ENCODE measurements at places on chromosomes 6 and 20.
A peak's percentile ranks its signal among the peaks of the same experiment; 100 is the strongest.

- DNase-seq = no peak
These were observed 31.0 kb downstream of the TIAM2 start for GRCh38 chr6:155026022-155026705.

GRCh38 chr6:99132026-99132635 lies 184.4 kb upstream of the FBXL4 start:
- DNase-seq = no peak

DNA sequence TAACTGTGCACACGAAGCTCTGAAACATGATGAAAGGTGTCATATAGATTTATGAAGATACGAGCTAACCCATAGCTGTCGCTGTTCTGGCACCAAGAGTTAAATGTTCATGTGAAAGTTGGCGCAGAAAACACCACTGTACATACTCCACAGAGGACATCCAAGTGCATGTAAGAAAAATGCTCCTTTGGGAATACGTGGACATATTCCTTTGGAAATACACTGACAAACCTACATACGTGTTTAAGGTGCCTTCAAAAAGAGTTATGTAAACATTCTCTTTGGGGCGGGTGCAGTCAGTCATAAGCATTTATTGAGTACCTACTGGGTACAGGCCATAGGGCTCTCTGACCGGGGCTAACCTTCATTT lies 723 bp upstream of the ARID1B start:
- DNase-seq = peak; percentile 47

GRCh38 chr6:113595911-113596376 lies 261.2 kb upstream of the MARCKS start:
- no peak for DNase-seq

DNA sequence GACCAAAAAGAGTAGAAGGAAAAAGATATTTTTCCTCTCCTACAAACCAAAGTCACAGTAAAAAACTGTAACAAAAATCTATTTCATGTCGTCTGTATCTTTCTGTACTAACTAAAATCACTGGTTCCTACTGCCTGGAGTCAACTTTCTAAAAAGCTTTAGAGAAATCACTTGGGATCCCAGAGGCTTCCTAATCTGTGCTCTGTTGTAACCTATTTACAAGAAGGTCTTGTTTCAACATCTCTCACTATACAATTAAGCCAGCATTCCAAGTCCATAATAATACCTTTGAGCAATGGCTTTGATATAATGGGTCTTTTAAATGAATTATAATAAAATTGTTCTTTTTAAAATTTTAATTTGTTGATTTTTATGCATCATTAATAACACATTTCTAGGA lies 20.4 kb downstream of the RAB23 start:
- DNase-seq = no peak

DNA sequence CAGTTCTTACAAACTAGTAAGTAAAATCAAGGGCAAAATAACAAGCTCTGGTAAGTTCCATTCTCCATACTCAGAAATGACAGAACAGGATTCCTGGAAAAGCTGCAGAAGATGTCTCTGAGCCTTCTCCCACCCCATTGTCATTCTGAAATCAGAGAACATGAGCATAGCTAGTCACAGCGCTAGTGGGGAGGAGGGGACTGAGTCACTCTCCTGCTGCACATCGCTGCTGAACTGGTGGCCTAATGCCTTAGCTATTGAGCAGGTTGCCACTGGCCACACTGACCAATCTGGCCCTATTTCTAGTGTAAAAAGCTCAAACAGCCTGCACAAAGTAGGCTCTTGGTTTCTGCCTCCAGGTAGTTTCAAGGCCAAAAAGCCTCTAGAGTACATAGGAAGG lies 26.1 kb upstream of the RIPPLY2 start:
- no peak for DNase-seq

GRCh38 chr6:138493413-138493812 lies 5.9 kb downstream of the NHSL1 start:
- no peak for DNase-seq

DNA sequence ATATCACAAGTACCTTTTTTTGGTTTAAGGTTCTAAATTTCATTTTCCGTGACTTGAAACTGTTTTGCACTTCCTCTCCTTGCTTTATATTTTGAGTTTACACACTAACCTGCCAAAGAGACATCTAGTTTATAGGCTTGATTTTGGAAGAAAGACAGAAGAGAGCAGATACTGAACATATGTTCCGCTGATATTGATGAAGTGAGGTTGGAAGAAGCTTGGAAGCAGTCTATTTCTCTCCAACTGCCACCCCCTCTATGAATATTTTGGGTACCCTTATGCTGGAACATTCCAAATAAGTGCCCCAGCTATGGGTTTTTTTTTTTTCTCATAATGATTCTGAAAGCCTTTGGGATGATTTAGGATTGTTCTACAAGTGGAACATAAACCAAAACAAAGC lies 150.6 kb downstream of the LAMA2 start:
- DNase-seq = no peak

- no peak for DNase-seq
These were observed 7.3 kb downstream of the COL10A1 start for GRCh38 chr6:116118608-116119007.

DNA sequence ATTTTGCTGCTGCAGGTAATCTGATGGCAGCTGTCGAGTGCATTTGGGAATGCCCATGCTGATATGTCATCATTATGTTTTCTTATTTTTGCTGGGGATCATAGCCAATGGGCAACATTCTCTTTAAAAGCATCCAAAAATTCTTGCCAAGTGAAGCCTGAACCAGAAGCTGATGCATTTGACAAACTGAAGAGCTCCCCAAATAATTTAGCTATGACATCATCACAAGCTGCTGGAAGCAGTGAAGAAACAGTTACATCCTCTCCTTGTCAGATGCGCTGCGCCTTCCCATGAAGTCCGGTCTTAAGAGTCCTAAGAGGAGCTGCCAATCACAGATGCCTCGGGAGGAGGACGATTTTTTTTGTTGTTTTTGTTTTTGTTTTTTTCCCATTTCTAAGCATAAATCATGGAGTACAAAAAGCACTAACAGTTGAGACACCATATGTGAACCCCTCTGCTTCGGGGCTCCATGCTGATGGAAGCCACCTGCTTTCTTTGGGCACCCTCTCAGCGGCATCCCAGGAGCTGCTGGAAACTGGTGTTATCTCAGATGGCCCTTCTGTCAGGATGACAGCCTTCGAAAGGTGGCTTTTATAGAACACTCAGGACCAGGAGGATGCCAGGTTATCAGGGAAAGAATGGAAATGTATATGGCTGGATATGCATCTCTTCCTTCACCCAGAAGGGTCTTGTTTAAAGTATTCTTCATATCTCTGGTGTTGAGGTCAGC lies 56.1 kb upstream of the FOXQ1 start:
- no peak for DNase-seq

GRCh38 chr20:61841966-61842365 lies 223.7 kb downstream of the TAF4 start:
- no peak for DNase-seq

- peak; percentile 21 for DNase-seq
These were observed 658 bp downstream of the CUL7 start for GRCh38 chr6:43052842-43053544.

- DNase-seq = no peak
These were observed 35.5 kb downstream of the CARMIL1 start for GRCh38 chr6:25314509-25315175.

DNA sequence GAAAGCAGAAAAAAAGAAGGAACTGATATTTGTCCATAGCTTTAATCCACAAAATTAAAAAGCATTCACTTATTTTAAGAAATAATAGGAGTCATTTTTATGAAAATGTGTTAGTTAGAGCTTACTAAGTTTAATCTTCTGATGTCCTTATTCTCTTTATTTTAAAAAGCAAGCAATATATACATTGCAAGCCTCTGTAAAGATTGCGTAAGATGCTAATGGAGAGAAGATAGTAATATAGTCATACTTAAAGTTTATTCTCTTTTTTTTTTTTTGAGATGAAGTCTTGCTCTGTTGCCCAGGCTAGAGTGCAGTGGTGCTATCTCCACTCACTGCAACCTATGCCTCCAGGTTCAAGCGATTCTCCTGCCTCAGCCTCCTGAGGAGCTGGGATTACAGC lies 39.7 kb downstream of the AIG1 start:
- no peak for DNase-seq

- no peak for DNase-seq
These were observed 183.6 kb upstream of the FLRT3 start for GRCh38 chr20:14521016-14521415.

DNA sequence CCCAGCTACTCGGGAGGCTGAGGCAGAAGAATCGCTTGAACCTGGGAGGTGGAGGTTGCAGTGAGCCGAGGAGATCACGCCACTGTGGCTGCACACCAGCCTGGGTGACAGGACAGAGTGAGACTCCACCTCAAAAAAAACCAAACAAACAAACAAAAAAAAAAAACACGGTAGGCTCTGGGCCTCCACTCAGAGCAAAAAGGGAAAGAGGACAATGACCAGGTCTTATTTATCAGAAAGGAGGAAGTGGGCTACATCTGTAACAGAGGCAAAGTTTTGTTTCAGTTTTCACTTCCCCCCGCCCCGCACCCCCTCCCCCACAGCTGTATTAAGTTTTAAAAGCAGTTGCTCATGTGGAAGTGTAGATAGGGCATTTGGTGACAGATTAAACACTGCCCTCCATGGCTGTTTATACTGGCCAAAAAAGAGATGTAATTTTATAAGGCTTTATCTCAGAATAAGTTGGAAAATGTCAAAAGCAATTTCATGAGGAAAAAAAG lies 114.6 kb downstream of the RCAN2 start:
- no peak for DNase-seq

DNA sequence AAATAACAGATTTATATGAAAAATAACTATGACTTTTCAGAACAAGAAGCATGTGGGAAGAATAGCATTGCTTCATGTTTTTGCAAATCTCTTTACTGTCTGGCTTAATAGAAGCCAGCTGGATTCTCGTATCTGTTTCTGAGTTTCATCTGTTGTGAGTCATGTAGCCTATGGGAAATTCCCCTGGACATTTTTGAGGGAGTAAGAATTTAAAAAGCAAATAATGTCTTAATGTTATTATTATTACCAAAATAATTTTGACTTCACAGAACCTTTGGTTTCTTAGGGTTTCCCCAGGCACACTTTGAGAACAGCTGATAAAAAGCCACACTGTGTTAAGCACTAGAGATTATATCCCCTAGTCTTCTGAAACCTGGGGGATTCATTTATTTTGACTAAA lies 75.8 kb downstream of the SYCP2L start:
- no peak for DNase-seq

- no peak for DNase-seq
These were observed 37.4 kb upstream of the BCAS1 start for GRCh38 chr20:54107600-54108325.

DNA sequence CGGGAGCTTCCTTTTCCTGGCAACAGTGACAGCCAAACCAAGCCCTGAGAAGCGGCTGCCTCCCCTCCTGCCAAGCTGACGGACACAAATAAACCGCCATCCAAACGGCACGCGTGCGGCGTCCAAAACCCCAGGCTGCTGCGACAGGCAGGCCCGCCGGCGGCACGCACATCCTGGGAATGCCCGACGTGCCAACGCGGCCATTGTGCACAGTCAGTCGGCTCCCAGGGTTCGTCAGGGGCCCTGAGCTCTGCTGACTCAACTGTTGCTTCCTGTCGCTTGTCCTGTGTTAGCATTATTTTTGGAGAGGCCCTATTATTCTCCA lies 6.8 kb downstream of the JAG1 start:
- DNase-seq = no peak

DNA sequence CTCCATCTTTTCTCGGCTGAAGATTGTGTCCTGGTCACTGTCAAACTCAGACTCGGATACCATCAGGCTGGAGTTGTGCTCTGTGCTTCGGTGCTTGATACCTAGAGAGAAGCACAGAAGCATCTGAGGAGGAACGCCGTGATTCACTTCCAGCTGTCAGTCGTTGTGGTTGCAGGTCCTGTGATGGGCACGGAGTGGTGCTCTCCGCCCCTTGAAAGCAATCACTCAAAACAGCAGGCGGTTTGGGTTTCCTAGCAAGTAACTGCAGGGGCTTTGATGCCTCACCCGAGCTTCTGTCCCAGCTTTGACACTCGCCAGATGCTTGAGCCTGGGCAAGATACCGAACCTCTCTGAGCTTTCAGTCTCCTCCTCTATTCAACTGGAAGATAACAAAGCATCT lies 52.5 kb downstream of the ALDH5A1 start:
- peak; percentile 50 for DNase-seq

- DNase-seq = no peak
These were observed 34.9 kb downstream of the ELOVL5 start for GRCh38 chr6:53313784-53314400.

DNA sequence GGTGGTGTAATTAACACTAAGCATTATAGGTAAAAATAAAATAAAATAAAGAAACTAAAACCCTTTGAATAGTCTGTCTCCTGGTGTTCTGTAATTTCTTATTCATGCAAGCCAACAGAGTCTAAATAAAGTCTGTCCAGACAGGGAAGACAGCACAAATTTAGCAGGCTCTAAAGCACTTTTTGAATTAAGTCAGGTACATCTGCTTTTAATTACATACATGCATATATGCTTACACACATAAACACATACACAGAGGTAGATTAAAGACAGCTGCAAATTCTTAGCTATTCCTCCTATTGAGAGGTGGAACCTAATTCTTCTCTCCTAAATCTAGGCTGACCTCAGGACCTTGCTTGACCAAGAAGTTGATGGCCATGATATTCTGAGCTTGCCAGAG lies 262.5 kb downstream of the PKHD1 start:
- no peak for DNase-seq

GRCh38 chr6:5942591-5942990 lies 64.1 kb downstream of the NRN1 start:
- no peak for DNase-seq

- DNase-seq = no peak
These were observed 142.9 kb upstream of the SOX4 start for GRCh38 chr6:21450628-21451027.

Measured in activated CD4-positive, alpha-beta T cell treated with anti-CD3 and anti-CD28 coated beads, Interleukin-2, amount 10 ng/mL, durations not matched to agents 7 days and 5 days (primary cell).